ENCODE measurements at places on chromosomes 3 and 15.

GRCh38 chr3:55885721-55886120 is 398.6 kb upstream of the WNT5A start:
- DNase-seq = no peak

DNA sequence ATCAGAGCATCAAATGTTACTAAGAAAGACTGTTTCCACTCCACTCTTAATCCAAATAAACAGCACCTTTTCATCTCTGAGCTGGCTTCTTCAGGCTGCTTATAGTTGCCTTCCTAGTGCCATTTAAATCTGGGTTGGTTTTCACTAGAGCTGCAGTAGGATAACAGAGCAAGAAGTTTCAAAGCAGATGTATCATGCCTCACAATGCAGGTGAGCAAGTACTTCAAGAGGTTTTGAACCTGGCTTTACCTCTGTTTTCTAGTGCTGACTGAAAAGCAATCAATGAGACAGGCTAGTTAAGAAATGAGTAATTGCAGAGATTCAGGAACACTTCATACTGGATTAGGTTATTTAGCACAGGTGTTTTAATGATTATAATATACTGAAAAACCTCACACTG is 147.7 kb upstream of the SATB1 start:
- no peak for DNase-seq

GRCh38 chr3:55910543-55910942 is 423.4 kb upstream of the WNT5A start:
- no peak for DNase-seq

DNA sequence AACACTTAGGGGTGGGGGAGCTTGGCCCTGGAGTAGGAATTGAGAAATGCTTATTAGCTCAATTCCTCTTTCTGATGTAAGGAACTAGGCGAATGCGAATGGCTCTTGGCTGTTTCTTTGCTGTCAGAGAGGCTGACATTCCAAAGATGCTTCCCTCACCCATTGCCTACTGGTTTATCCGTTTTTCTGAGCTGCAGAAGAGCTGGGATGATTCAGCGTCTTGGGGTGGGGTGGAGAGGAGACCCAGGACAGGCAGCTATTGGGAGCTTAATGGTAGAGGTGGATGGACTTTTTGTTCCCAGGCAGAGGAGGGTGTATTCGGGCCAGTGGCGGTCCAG is 9.8 kb downstream of the PLEKHO2 start:
- DNase-seq = peak; percentile 74

- DNase-seq = no peak
These were observed 525.6 kb downstream of the MECOM start for GRCh38 chr3:169137943-169138342.

GRCh38 chr15:70435369-70435768 is 328.0 kb downstream of the UACA start:
- DNase-seq = peak; percentile 49

DNA sequence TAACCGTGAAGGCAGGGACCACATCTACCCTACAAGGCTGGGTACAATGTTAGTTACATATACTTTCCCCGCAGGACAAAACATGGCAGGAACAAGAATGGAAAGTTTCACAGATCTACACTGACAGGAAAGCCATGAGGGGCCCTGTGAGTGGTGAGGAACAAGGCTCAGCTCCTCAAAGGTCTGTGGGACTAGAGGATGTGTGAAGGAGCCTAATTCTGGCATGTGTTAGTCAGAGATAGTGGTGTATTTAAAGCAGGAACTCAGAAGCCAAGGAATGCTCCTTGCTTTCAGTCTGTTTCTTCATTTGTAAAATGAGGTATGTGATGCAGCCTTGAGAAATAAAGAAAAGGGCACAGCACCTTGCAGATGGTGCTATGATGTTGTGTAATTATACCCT is 25.1 kb downstream of the ETV5 start:
- DNase-seq = no peak

- peak; percentile 6 for DNase-seq
These were observed 204.6 kb upstream of the NR2F2 start for GRCh38 chr15:96125721-96126415.

- no peak for DNase-seq
These were observed 853.8 kb downstream of the IGSF11 start for GRCh38 chr3:118180853-118181252.

DNA sequence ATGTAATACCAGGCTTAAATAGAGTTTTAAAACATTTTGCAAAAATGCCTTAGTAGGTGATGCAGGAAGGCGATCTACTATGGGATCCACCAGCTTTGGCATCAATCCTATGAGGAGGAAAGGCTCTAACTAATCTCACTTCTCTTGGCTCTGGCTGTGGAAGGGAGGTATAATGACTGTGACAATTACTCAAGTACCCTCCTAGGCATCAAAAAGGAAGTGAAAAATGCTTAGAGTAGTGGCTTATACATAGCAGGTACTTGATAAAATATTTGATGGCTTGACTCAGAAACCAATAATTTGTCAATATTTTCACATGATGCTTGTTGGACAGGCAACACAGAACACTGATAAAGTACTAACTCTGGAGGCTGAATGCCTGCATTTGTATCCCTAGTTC is 34.1 kb upstream of the SERPINI2 start:
- DNase-seq = no peak

GRCh38 chr15:90194655-90195054 is 6.5 kb upstream of the SEMA4B start:
- DNase-seq = no peak

All from ELF-1 (cell line).